ENCODE measurements at places on chromosomes 7 and 10. TPM values are rescaled to one million over a fixed set of nuclear protein-coding genes. Genes with fewer than 3 reads are reported as not detected.
A peak's percentile ranks its signal among the peaks of the same experiment; 100 is the strongest.

The SVIL gene
- 28.5 TPM for polyA plus RNA-seq

The PRLHR gene
- polyA plus RNA-seq: not detected

The RAPGEF5 gene
- 0.12 TPM for polyA plus RNA-seq

The PAX4 gene
- polyA plus RNA-seq: not detected

The RSPH10B2 gene
- 0.02 TPM for polyA plus RNA-seq

The ANKRD30A gene
- polyA plus RNA-seq: not detected

The FAM25A gene
- polyA plus RNA-seq: not detected

The IL15RA gene
- polyA plus RNA-seq: 5.9 TPM

The STRIP2 gene
- 1.9 TPM for polyA plus RNA-seq

DNA sequence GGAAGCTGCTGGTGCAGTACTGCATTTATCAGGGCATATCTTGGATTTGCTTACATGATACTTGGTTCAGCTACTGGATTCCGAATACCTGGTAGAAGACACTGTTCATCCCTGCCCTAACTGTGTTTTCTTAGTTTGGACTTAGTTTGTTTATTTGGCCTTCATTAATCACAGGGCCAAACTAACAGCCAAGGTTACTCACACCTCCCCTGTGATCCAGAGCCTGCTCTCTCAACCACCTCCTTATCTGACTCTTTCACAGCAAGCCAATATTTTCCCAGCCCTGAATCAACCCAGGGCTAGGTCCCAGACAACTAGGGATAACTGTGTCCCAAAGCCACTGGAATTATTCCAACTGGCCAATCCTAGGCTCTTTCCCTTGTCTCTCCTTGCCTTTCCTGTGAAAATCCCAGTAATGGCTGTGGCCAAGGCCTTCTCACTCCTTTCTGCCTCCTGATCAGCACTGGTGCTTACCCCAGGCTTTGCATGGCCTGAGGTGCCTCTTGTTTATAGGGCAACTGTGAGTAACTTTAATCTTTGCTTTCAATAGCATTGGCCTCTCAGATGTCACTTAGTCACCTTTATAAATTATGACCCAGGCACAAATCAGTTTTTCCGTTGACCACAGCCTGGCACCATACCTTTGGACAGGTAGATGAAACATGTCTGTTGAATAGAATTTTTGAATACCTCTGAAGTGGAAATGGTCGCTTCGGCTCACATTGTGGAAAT, 9.3 kb upstream of the JCAD start:
- DNase-seq: peak; percentile 56

DNA sequence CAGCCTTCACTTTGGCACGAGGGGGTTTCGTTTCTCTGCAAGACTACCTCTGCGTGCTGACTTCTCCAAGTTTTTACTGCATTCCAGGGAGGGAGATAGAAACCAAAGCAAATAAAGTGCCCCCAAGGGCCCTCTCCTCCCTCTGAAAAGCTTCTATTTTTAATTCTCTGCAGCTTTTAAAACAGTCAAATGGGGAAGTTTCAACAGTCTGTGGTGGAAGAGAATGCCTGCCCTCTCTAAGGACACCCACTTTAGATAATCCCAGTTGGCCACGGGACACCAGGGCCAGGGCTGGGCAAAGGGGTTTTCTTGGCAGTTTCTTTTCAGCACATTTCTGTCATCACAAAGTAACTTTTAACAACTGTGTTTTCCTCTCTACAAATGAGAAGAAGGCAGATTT, 386.7 kb upstream of the NPVF start:
- no peak for DNase-seq

DNA sequence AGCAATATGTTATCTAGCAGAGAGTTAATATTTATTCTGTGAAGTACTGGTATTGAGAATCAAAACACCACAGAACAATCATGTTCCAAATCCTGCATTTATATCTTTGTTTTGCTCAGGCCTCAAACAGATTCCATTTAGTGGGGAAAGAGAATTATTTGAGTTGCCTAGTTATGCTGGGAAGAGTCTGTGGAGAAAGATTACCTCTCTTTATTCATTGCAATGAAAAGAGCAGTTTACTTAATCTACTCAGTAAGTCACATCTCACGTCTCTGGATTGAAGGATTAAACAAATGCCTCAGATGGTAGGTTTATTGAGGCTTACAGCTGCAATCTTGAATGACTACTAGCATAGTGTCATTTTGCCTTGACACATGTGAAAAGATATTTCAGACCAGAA, 76.4 kb downstream of the RUNDC3B start:
- no peak for DNase-seq

- DNase-seq: no peak
Observed at GRCh38 chr7:148270576-148270975, 320.0 kb upstream of the C7orf33 start.

GRCh38 chr10:112587729-112588128, 140.7 kb downstream of the VTI1A start:
- DNase-seq: peak; percentile 62

- DNase-seq: no peak
Observed at GRCh38 chr7:22202141-22202540, 154.8 kb downstream of the RAPGEF5 start.

DNA sequence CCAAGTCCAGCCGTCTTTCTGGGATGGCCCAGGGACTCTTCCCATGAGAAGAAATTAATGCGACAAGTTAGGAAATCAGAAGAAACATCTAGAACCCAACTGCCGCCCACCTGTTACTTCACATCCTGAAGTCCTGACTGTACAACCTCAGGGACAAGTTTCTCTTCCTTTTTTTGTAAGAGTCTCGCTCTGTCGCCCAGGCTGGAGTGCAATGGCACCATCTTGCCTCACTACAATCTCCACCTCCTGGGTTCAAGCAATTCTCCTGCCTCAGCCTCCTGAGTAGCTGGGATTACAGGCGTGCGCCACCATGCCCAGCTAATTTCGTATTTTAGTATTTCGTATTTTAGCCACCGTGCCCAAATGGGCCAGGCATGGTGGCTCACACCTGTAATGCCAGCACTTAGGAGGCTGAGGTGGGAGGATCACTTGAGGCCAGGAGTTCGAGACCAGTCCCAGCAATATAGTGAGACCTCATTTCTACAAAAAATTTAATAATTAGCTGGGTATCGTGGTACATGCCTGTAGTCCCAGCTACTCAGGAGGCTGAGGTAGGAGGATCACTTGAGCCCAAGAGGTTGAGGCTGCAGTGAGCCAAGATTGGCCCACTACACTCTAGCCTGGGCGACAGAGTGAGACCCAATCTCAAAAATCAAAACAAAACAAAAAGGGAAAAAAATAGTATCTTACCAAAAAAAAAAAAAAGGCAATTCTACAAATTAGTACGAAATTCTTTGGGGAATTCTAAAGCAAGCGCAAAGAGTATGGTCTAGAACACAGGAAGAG, 20.8 kb downstream of the LAT2 start:
- DNase-seq: no peak

- peak; percentile 3 for DNase-seq
Observed at GRCh38 chr7:108723381-108723814, 153.7 kb downstream of the DNAJB9 start.

DNA sequence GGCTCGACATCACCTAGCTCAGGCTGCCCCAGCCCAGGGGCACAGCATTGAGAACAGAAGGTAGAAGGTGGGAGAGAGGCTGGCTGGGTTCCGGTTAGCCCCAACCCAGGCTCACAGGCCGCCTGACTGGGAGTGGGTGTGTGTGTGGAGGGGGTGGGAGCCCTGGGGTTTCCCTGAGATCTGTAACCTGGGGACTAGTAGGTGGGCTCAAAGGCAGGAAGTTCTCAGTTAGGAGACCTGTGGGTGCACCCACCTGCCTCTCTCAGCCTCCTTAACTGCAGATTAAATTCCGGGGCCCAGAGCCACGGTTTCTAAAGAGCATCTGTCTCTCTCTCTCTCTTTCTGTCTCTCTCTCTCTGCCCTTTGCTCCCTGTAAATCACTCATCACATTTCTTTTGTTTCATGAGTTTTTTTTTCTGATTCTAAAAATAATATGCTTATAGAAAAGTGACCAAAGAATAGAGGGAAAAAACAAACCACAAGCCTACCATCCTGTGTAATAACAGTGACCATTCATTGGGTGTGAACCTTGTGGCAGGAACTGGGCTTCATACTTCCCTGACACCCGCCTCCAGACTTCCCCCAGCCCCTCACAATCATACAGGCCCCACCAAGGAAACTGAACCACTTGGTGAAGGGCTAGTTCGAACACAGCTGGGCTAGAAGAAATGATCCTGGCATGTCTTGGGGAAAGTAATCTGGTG, 83.4 kb upstream of the SMNDC1 start:
- DNase-seq: peak; percentile 51

DNA sequence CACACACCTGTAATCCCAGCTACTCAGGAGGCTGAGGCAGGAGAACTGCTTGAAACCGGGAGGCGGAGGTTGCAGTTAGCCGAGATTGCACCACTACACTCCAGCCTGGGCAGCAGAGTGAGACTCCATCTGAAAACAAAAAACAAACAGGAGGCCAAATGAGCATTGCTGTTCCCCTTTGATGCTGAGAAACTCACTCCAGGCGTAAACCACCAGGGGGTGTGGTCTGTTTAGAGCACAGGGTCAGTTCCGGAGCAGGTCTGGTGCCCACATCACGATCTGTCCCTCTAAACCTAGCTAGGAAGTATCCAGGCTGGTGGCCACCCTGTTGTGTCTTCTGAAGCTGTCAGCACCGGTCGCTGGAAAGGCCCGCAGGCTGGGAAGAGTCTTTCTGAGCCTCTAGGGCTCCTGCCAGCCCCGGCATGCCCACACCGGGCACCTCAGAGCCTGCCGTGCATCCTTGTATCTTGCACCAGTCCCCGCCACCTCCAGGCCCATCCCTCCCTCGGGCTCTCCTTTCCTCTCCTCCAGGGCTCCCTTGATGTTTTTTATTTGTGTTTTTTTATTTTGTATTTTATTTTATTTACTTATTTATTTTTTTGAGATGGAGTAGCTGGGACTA, 66.3 kb upstream of the SH2B2 start:
- no peak for DNase-seq

GRCh38 chr10:67884313-67884841, at the start of gene SIRT1:
Gene SIRT1, plus strand, starts transcription at chr10:67884656. Its CDS starts 66 bp downstream, at chr10:67884722.
- peak; percentile 95 for DNase-seq

DNA sequence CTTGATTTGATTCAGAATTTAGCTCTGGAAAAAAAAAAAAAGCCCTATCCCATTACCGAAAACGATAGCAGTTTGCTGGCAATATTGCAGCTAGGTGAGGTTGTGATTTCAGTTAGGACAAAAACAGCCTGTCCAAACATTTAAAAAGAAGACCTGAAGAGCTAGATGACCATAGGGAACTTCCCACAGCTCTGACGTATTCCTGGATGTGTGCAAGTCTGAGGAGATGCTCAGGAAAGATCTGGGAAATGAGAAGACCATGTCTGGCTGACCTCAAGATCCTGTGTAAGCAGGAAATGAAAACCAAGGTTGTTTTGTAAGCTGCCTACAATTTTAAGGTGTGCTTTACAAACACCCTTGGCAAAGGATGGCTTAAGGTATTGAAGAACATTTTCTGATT, 88.7 kb downstream of the RAMP3 start:
- DNase-seq: no peak

DNA sequence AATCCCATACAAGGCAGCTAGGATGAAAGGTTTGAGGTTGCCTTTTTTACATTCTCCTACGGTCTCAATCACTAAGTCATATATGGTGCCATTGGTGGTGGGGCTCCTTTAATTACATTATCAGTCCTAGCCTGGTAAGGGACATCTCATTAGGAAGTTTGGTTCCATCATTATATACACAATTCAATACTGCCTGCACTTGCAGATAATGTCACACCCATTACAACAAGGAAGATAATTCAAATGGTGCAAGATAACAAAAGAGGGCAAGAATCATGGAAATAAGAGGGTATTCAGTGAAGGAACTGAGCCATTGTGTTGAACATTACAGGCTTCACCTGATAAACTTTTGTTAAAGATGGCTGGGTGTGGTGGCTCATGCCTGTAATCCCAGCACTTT, 1.7 kb upstream of the TMEM248 start:
- DNase-seq: no peak

DNA sequence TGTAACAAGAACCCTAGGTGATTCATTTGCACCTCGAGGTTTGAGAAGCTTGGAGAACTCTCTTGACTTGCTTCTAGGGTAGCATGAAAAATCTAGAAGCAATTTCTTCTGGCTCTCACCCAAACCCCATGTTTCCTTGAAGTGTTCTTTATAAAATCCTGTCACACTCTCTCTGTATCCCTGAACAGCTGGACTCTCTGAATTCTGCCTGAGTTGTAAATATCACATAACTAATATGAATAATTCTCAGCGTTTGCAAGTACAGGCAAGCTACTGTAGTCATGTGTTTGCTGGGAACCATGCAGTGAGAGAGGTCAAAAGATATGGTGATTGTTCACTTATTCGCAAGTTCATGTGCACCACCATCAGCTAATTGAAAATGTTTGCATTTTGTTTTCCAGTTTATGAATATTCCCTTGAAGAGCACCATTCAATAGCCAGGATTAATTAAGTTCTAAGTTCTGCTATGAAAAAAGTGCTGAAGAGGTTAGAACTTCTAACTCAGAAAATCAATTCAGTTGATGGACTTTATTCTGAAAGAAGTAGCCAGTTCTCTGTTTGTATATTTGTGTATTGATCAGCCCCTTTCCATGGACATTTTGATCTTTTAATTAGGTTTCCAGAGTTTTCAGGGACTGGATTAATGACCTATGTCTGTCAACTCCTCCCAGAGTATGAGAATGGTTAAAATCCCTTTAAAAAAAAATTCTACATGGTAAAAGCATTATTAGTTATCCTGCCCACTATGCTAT, 243.0 kb downstream of the PLXDC2 start:
- DNase-seq: peak; percentile 70

- DNase-seq: peak; percentile 84
Observed at GRCh38 chr7:66114743-66115649, at the start of gene CRCP. Gene CRCP, plus strand, starts transcription at chr7:66114847. Its CDS starts 116 bp downstream, at chr7:66114963.

DNA sequence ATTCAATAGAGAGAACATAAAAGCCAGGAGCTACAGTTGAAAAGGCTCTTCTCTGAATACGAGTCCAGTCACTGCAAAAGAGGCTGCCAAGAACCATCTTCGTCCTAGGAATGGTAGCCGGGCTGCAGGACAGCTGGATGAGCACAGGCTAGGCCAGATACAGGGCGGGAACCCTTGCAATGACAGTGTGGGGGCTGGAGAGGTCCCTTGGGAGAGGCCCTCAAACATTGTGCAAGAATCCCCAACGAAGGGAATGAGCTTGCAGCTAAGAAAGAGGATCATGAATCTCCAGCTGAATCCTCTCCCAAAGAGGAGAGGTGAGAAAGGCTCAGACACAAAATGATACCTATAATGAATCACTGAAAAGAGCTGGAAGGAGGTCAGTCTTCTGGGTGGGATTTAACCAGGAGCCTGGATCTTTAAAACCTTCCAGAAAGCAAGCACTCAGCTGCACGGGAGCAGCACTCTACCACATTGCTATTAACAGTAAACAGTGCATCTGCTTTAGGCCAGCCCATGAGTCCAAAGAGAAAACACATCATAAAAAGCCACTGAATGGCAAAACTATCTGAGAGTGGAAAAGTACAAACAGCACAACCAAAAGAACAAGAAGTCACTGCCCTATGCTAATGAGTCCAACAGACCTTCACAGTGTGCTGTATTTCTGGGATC, 287.9 kb downstream of the TNS3 start:
- DNase-seq: no peak

- DNase-seq: peak; percentile 85
Observed at GRCh38 chr7:22578007-22578733, 78.2 kb upstream of the STEAP1B start.

All from fibroblast of lung (primary cell).